Naive thymus-derived CD4-positive, alpha-beta T cell (primary cell): ENCODE measurements at places on chromosomes 7 and 10. TPM values are rescaled to one million over a fixed set of nuclear protein-coding genes. Genes with fewer than 3 reads are reported as not detected.

The WASL gene
- 8.3 TPM for total RNA-seq

The TEX36 gene
- not detected for total RNA-seq

DNA sequence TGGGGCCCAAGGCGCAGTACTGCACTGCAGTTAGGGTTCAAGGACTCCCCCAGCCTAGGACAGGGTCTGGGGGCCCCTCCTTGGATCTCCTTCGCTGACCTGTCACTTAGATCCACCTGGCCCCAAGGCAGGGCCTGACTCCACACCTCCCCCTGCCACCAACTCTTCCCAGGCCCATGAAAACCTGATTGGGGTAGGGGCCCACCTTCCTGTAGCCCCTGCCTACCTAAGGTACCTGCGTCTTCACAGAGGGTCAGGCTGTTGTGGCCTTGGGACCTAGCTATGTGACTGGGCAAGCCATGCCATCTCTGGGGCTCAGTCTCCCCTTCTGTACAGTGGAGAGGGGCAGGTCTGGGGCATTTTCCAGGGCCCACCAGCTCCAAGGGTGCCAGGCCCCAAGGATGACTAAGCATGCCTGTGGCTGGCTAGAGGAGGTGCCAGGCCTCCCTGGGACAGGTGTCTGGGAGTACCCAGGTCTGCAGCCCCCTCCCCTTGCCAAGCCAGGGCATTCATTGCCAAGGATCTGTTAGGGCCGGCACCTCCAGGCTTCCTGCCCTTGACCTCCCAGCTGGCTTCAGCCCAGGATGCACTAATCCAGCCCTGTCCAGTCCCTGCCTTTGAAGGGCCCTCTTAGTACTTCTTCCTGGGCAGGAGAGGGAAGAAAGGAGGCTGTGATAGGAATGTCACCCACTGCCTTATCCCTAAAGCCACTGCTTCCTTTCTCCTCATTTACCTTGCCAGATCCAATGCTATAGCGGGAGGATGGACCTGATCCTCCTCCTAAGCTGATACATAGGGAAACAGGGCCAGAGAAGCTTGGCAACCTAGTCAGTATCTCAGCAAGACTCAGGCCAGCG lies 1.3 kb downstream of the LIMK1 start:
- H3K27me3 ChIP-seq: no peaks in the 10 kb centered on the region
- H3K4me1 ChIP-seq: peaks cover 7% of the 10 kb centered on the region
- no peaks in the 10 kb centered on the region for H3K36me3 ChIP-seq

- H3K4me3 ChIP-seq: peak overlapping the region; percentile 1
- no peaks in the 10 kb centered on the region for H3K27me3 ChIP-seq
- no peak for DNase-seq
- H3K4me1 ChIP-seq: peaks cover 19% of the 10 kb centered on the region
- H3K27ac ChIP-seq: no peak overlapping the region
Measured at GRCh38 chr10:436911-437665, 252.4 kb downstream of the DIP2C start.
